ENCODE measurements at places on chromosomes 6 and 20.

DNA sequence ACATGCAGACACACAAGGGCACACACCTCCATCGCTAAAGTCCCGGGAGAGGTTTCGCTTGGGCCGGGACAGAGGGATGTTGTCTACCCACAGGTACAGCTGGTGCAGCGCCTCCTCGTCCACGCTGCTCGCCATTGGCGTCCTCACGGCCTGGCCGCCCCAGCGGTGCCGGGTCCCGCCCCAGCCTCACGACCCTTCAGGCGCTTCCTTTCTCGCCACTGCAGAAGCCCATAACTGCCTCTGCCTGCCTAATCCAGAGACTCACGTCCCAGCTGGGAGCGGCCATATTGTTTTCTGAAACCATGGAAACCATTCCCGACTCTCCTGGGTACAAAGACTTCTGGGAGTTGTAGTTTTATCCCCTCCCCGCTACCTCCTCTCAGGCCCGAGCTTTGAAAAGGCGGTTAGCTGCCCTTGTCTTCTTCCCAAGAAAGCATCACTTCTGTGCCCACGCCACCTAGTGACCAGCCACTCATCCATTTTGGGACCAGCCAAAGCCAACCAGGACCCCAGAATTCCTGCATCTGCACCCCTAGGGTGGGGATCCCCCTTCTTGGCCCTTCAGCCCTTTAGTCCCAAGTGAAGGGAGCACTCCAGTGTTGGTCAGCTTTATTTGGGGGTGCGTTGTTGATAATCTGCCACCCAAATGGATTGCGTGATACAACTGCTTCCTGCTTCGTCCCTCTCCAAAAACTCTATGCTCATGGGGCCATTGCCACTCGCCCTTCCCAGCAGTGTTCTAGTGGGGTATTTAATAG lies at the start of gene SPEF1:
Gene SPEF1 (minus strand): TSS at position 296 of the 758 bp plus-strand sequence. CDS start 161 bp downstream, at position 135.
- DNase-seq = peak; percentile 20

DNA sequence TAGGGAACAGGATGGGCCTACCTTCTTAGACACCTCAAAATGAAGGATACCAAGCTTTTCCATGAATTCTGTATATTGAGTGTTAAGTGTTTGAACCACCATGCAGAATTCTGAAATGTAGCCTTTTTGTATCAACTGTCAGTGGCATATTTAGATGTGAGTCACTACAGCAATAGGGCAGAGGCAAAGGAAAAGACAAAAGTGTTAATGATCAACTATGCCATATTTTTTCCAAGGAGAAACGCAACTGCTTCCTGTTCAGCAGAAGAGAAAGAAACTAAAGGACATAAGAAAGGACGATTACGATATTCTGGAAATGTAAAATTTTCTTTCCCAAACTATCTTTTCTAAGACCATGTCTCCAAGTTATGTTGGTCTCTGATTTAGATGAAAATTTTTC lies 104.6 kb upstream of the RSPO3 start:
- no peak for DNase-seq

DNA sequence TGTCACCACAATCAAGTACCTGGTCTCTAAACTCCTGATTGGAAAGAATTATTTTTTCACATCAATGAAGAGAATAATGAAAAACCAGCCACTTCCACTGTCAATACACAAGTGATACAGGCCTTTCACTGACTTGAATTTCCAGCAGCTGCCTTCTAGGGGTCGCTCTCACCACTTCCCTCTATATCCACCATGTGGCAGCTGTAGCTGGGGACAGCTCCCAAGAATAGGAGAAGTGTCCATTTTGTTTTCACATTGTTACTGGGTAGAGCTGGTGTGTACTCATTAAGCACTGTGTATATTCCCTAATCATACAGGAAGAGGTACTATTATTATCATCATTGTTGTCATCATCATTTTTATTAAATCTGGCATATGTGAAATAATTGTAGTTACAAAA lies 438.4 kb upstream of the SPTLC3 start:
- no peak for DNase-seq

DNA sequence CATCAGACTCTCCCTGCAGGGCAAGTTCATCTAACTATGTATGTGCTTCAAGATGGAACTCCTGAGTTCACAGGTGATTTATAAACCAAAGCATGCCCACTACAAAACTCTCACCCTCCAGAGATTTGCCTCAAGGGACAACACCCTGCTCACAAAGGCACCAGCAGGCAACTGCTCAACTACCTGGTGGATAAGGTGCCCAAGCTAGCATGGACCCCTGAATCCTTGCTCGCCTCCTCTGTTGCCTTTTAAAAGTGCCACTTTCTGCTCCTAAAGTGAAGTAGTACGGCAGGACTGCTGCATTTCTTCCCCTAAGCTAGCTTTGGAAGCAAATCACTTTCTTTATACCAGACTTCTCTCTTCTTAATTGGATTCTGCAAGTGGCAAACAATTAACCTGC lies 1.2 kb downstream of the LPA start:
- DNase-seq = no peak

DNA sequence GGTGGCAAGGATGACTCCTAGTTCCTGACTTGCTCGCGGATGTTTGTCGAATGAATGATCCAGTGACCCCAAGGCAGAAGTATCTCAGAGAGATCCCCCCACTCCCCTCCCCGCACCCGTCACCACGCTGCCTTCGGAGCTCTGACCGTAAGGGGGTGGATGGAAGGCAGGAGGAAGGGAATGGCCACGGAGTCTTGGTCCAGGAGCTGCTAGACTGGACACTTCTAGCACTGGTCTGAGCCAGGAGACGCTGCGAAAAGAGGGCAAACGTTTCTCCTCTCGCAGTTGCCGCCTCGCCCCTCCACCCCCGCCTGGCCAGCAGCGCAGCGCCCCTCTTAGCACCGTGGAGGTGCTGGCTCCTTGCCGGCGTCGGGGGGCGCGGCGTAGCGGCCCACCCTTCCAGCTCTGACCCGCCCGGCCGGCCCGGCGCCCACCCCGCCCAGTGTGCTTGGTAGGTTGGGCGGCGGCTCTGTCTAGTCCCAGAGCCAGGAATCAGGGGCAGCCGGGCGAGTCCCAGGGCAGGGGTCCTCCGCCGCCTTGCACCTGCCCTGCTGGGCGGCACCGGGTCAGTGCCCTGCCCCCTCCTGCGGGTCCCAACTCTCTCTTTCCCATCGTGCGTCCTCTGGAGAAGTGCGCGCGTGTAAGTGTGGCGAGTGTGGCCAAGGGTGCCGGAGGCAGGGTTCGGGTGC lies 2.4 kb upstream of the DBNDD2 start:
- DNase-seq = no peak

All from bone marrow (tissue), 2 donors.